Calu3 (cell line): ENCODE measurements at places on chromosomes 7 and 10.

- no peak for DNase-seq
Observed at GRCh38 chr7:30231271-30231670, 53.1 kb upstream of the ZNRF2 start.

- no peak for DNase-seq
Observed at GRCh38 chr7:44111761-44112160, 7.6 kb downstream of the AEBP1 start.

- no peak for DNase-seq
Observed at GRCh38 chr10:58158806-58159205, 108.9 kb downstream of the IPMK start.

DNA sequence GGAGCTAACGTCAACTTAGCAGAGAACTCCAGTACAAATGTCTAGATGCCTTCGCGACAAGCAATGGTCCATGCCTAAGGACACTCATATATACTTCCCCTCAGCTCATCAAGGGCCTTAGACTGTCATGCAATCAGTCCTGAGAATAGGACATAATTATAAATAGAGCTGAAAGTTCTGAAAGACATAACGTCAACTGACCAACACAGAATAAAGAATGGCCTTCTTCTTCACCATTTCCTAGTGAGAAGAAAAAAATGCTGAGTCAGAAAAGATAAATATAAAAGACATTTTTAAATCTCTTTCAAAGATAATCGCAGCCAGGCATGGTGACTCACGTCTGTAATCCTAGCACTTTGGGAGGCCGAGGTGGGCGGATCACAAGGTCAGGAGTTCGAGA is 83.2 kb downstream of the ARMH3 start:
- no peak for DNase-seq

- DNase-seq = no peak
Observed at GRCh38 chr10:57593983-57594573, 673.6 kb downstream of the IPMK start.

- DNase-seq = no peak
Observed at GRCh38 chr7:84535580-84536270, 341.1 kb upstream of the SEMA3A start.

DNA sequence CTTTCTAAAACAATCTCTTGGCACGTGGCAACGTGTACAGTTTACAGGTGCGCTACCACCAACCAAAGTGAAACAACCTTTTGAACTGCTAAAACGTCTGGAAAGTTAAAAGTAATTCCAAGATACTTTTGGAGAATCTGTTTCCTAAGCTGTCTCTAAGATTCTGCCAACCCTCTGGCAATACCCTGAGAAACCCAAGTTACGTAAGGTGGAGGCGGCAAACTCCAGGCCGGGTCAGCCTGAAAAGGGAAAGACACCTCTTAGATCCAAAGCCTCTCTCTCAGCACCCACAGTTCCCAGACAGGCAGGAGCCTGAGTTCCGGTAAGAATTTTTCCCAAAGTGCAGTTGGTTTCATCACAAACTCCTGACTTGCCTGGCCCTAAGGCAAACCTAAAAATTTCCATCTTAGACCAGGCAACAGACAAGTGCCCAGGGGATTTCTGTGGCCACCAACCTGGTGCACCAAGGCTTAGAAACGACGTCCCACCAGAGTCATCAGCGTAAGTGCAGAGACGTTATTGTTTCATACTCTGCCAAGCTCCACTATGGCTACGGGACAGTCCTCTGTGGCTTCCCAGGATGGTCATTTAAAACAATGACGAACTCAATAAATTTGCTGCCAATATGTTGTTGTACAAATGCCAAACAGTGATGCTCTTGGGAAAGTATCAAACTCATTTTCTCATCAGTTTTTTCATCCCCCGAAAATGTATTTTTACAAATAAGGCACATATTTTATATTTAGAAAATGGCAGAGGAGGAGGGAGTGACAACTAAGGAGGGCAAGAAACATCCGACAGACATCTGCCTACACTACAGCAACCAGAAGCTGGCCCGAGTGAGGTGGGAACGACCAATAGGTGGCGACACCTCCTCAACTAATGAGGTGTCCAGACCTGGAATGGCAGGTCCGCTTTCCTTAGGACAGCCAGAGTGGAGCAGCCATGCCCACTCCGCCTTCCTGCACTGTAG is 205.8 kb upstream of the FRMD4A start:
- peak; percentile 75 for DNase-seq

GRCh38 chr7:51080216-51080615 is 236.4 kb downstream of the COBL start:
- DNase-seq = no peak

DNA sequence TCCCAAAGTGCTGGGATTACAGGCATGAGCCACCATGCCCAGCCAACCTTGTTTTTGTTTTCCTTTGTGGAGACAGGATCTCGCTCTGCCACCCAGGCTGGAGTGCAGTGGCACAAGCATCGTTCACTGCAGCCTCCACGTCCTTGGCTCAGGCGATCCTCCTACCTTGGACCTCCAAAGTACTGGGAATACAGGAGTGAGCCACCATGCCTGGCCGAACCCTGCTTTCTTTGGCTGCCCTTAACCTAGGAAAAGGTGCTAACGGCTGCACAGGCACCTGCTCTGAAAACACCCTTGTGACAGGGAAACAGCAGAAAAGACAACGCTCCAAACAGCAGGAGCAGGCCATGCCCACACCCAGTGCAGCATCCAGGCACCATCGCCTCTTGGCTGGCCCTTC is 71.9 kb downstream of the OAT start:
- no peak for DNase-seq

DNA sequence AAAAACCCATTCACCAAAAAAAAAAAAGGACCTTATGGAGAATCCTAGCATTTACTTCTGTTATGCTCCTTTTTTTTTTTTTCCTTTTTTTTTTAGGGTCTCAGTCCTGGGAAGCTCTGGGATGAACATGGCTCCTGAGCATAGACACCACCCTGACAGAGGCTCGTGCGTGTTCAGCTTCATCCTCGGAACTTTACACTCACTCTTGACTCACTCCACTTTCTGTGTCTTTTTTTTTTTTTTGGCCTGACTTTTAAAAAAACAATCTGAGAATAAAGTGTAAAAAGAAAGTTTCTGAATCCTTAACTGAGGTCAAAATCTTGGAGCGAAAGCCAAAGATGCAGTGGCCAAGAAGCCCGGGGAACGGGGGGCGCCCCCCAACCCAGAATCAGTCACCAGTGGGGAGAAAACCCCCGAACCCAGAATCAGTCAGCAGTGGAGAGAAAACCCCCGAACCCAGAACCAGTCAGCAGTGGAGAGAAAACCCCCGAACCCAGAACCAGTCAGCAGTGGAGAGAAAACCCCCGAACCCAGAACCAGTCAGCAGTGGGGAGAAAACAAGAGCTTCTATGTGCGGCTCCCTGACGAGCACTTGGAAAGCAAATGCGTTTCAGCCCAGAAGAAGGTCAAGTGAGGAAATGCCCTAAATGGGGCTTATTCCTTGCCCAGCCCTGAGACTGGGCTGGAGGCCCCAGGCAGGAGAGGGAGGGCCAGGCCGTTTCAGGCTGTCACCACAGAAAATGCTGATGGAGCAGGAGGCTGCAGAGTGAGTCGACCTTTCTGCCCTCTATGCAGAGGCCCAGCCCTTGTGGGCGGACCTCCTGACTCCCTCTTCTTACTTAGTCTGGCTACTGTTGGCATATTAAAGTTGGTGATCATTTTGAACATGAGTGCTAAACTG is 19.0 kb upstream of the PFKP start:
- DNase-seq = no peak

DNA sequence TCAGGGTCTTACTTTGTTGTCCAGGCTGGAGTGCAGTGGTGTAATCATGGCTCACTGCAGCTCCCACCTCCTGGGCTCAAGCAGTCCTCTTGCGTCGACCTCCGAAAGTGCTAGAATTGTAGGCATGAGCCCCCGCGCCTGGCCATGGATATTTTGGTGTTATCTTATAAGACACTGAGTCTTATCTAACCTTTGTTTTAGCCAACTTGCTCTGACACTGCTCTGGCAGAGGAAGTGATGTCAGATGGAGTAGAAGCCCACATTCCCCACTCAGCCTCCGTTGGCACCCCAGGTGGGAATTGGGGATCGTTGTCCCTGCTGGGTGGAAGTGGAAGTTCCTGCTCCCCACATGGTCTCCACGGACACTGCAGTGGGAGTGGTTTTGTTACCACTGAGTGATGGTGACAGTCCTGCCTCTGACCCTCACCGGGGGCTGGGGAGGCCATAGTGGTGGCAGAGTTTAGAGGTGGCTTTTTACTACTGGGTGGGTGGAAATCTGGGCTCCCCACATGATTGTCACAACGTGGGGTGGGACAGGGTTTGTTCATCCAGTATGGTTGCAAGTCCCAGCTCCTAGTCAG is 98.9 kb downstream of the ANKRD61 start:
- DNase-seq = no peak

GRCh38 chr7:5322621-5323410 is 40.1 kb downstream of the SLC29A4 start:
- DNase-seq = no peak

GRCh38 chr7:47914717-47915615 is 33.3 kb downstream of the PKD1L1 start:
- no peak for DNase-seq

DNA sequence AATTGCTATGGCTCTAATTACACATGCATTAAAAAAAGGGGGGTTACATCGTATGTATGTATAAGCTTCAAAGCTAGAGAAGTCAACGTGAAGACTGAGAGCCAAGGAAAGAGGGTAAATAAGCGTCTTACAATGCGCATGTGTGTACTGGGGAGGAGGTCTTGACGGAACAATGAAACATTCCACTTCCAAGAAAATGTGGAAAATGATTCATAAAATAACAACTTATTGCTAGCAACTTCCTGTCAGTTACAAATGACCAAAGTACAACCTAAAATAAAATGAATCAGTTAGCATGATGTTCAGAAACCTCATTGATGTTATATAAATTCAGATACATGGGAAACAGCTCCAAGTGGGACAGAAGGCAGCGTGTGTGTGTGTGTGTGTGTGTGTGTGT is 104.1 kb upstream of the RHEB start:
- no peak for DNase-seq

DNA sequence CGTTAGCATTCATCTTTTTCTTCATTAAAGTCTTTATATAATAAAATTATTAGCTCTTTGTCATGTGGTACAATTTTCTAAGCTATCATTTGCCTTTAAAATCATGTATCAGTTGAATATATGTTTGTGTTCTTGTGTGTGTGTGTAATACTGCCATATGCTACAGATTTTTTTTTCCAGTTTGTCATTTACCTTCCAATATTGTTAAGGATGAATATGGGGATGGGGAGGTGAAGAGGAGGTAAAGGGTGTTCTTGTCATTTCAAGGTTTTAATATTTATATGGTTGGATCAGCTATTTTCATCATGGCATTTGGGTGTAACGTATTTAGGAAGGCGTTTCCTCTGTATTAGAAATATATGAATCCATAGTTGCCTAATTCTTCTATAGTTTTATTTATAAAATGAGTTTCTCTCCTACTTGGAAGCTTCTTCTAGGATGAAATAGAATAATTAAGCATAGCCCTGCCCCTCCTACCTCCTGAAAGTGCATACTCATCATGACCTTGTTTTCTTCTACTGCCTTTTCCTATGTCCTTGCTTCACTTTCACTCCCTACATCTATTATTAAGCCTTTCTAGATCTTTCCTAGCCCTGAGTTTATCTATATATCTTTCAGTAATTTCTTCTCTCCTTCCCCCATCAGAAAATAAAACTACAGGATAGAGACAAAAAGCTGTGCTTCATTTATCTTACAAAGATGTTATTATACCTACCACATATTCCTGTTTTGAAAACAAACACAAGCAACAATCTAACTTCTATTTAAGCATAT is 25.1 kb downstream of the RAB18 start:
- DNase-seq = no peak

GRCh38 chr10:127922675-127923366 is 15.9 kb downstream of the PTPRE start:
- peak; percentile 73 for DNase-seq
